ENCODE measurements at places on chromosomes 2 and 18.

- DNase-seq, result no peak
Measured at GRCh38 chr2:174868878-174869277, 104.6 kb upstream of the CHRNA1 start.

- no peak for DNase-seq
Measured at GRCh38 chr2:38526195-38526594, 76.5 kb downstream of the HNRNPLL start.

GRCh38 chr2:42238644-42239288, 69.6 kb downstream of the EML4 start:
- DNase-seq, result peak; percentile 10

GRCh38 chr2:232516551-232516950, 3.6 kb upstream of the PRSS56 start:
- no peak for DNase-seq

DNA sequence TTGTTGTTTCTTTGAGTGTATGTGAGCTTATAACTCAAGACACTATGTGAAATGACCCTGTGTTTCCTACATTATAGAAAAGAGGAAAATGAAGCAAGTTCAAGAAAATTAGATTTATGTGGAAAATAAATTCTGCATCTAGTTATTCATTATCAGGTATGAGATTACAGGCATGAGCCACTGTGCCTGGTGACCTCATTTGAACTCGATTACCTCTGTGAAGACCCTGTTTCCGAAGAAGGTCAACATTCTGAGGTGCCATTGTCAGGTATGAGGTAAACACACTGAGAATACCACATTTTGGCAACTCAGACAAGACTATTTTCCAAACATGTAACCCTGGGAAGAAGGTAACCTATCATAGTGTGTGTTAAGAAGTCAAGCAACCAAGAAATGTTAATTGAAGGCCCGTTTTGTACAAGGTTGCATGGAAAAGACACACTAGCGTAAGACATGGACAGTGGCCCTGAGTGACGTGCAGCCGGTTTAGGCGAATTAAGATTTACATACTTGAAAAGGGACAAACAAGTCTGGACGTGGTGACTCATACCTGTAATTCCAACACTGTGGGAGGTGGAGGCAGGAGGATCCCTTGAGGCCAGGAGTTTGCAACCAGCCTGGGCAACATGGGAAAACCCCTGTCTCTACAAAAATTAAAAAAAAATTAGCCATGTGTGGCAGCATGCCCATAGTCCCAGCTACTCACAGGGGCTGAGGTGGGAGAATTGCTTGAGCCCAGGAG, 186.6 kb downstream of the NEDD4L start:
- no peak for DNase-seq

DNA sequence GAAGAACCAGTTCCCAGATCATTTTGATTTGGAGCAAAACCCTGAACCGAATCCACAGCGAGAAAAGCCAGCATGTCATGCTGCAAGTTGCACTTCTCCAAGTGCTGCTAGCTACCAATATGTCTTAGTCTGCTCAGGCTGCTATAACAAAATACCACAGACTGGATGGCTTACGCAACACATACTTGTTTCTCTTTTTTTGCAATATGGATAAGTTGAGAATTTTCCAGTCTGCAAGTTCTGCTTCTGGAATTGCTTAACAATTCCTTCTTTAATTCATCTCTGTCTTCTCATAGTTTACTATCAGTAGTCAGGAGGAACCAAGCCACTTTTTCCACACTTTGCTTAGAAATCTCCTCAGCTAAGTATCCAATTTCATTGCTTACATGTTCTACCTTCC, 105.9 kb upstream of the RBBP8 start:
- DNase-seq, result no peak

GRCh38 chr2:41720331-41721251, 327.2 kb upstream of the PKDCC start:
- DNase-seq, result no peak

DNA sequence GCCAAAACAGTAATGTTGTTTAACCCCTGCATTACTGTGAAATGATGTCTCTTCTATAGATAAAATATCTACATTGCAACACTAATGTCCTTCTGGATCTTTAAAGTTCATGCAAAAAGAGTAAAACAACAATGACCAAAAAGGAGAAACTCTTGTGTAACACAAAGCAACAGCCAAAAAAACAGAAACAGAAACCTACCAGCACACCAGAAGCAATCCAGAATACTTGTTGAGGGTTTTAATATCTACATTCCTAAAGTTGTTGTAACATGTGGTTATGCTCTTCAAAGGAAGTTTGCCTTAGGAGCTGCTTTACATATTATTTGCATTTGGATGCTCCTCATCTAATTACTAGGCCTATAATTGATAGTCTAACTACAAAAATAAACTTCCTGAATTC, 157.2 kb downstream of the BABAM2 start:
- no peak for DNase-seq

DNA sequence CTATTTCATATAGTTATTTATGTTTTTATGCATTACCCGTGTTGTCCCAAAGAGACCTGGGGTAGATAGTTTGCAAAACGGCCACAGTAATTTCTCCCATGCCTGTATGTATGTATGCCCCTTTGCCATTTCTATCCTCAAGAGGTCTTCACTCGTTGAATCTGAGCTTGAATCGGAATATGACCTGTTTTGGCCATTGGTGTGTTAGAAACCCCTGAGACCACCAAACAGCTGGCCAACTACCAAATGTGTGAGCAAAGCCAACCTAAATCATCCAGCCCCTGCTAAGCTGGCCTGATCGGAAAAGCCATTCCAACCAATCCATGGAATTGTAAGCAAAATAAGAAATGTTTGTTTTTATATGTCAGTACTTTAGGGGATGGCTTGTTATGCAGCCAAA, 23.4 kb upstream of the INO80C start:
- DNase-seq, result no peak

DNA sequence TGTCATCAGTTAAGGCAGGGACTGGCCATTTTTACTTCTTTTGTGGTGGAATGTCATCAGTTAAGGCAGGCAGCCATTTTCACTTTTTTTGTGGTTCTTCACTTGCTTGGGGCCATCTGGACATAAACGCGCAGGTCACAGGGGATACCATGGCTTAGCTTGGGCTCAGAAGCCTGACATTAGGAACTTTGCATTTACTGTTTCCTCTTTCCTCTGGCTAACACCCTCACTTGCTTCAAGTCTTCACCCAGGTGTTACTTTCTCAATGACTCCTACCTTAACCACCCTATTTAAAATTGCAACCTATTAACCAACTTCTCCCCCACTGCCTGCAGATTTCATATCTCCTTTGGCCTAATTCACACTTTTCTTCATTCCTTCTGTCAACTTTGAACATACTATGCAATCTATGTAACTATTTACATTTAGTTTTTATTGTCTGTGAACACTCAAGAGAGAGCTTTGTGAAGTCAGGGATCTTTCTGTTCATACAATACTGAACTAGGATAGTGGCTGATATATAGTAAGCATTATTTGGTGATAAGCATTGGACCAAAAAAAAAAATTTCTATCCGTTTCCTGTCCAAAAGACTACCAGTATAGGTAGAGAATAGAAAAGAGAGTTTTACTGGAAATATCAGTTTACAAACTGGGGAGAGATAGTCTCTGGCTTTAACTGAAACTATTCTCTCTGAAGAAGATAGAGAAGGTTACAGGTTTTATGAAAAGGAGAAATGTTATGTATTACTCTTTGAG, 600.1 kb upstream of the ZNF804A start:
- no peak for DNase-seq

GRCh38 chr2:237045449-237045848, 40.2 kb upstream of the COPS8 start:
- no peak for DNase-seq

DNA sequence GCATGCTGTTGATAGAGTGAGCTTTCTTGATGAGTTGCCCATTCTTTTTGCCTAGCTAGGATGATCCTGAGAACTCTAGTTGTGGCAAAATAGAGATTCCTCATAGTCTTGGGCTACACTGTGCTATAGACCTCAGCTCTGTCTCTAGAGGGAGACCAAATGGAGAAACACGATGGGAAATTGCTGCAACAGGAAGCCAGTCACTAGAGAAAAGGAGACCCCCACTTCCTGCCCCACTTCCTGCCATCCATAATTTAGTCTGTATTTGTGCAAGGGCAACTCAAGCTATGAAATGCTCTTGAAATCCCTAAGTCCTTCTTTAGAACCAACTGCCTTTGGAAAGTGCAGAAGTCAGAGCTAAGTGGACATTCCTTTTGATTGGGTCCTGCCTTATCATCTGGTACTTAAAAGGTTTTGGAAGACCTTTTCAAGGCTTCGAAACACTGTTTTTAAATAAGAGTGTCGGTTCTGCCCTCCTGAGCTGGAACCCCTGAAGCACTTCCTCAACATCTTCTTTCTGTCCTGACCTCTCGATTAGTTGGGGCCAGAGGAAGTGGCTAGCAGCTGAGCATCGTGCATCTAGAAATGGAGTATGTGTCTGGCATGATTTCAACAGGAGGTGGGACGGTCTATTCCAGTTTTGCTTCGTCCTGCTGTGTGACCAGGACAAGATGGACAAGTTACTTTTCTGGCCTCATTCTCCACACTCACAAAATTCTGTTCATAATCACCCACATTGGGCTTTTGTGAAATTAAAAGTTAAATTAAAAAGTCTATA, 8.6 kb upstream of the KCNE4 start:
- no peak for DNase-seq
